ENCODE measurements at places on chromosomes 4 and X. TPM values are rescaled to one million over a fixed set of nuclear protein-coding genes. Genes with fewer than 3 reads are reported as not detected.

GRCh38 chr4:7237873-7238272 is 45.5 kb downstream of the SORCS2 start:
- no peak for DNase-seq

DNA sequence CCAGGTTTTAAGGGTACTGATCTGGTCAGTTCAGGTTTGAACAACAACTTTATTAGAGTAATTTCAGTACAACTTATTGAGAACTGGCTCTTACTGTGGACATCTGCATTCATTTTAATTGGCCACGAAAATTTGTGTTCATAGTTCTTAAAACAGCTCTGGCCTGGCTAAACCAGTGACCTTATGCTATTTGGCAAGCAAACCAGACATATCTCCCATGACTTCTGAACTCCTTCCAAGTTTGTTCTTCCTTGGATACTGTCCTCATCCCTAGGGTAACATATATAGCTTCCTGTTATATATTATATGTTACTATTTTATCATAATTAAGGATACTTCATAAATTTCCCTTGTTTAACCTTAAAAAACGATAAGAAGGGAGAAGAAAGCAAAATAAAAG is 841.9 kb downstream of the TRAM1L1 start:
- no peak for DNase-seq

DNA sequence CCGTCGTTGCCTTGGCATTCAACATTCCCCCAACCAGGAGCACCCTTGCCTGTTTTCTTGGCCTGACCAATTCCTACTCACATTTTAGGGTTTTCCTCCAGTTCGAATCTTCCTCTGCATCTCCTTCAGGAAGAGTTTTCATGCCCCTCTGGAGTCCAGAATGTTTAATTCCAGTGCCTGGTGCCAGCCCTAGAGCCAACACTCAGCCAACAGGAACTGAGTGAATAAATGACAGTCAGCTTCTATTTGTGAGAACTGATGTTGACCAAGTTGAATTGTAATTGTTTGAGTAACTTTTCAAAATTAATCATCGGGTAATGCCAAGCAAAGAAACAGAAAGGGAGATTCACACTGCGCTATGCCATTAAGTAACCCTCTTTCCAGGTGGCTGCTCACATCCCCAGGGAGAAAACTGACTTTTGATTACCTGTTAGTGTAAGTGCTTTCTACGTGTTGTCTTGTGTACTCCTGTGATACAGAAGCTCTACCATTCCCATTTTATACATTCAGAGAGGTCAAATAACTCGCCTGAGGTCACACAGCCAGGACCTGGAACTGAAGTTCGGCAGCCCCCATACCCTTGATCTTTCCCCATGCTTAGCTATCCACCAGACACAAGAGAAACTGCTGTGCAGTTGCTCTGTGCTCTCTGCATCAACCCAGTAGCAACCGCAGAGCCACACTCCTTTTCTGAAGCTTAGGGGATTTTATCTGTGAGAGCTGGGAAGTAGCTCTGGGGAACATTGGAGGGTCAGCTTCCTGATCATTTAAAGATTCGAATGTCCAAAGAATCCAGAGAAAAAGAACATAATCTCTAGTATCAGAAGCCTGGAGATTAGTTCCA is 19.0 kb upstream of the SLC2A9 start:
- no peak for DNase-seq

DNA sequence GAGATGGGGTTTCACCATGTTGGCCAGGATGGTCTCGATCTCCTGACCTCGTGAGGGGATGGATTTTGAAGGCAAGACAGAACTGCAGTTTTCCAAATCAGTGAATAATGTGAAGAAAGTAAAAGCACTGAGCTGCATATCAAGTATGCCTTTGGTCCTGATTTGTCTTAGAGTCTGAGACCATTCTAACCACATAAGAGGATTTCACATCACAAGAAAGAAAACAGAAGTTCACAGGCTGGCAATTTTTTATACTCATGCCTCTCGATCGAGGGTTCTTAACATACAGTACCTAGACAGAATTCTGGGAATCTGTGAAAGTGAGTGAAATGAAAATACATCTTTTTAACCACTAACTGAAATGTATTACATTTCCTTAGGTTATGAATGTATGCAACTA is 23.3 kb downstream of the CHIC2 start:
- DNase-seq: no peak

DNA sequence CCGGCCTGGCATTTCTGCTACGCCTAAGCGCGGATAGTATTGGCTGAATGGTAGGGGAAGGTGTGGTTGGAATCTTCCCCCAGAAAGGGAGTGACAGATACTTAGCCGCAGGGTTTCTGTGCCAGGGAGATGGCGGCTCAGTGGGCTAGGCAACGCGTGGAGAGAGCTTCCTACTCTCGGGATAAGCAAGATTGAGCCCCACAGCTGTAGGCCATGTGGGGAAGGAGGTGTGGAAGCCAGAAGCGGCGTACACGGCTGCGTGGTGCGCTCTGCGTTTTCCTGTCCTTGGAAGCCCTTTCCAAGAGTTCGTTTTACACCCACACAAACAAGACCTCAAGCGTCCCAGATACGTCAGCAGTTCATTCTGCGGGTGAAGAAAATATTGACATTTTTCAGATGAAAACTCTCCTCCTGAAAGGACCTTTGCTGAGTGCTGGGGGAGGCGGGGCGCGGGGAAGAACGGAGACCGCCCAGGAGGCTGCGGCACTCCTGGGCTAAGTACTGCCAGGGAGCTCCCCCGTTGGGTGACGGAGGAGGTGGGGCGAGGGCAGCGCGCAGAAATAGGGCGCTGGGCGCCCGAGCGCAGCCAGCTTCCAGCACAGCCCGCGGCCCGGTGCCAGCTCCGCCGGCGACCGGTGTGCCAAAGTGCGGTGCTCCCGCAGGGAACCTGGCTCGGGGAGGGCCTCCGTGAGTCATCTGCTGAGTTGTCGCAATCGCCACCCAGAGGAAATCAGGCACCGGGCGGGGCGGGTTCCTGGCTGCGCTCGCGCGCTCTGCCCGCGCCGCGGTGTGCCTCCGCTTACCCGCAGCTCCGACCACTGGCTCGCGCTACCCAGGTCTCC is at the start of gene GPAT3:
Gene GPAT3 (plus strand): TSS at position 589 of the 842 bp plus-strand sequence. CDS start 515 bp downstream, outside the sequence.
- peak; percentile 82 for DNase-seq

- DNase-seq: peak; percentile 30
Observed at GRCh38 chr4:10640561-10641201, 43.9 kb downstream of the CLNK start.

DNA sequence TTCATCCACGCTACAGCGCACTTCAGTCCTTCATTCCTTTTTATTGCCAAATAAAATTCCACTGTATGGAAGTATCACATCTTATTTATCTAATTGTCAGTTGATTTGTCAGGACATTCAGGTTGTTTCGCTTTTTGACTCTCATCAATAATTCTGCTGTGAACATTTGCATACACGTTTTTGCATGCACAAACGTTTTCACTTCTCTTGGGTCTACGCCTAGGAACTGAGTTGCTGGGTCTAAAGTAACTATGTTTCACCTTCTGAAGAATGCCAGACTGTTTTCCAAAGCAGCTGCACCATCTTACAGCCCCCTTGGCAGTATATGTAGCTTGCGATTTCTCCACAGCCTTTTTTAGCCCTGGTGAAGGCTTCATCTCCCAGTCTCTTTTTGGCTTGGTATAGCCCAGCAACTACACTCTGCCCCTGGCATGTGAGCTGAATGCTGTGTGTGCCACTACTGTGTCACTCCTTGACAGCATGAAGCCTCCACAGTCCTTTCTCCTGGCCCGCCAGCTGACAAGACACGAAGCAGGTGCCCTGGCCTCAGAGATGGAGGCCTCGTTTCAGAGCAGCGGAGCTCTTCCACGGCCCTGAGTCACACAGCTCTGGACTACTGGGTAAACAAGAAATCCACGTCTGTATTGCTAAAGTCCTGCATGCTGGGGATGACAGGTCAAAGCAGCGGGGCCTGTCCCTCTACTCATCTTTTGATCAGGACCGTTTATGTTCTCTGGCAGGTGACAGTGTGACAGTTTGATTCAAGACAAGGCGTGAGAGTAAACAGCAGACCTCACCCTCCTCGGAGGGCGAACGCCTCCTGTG is 75.5 kb downstream of the NSUN7 start:
- no peak for DNase-seq

GRCh38 chrX:130084631-130085237 is 25.6 kb downstream of the ELF4 start:
- peak; percentile 18 for DNase-seq

- no peak for DNase-seq
Observed at GRCh38 chr4:142083264-142083663, 446.9 kb downstream of the IL15 start.

- DNase-seq: no peak
Observed at GRCh38 chrX:40188573-40189417, 91.0 kb upstream of the BCOR start.

- DNase-seq: no peak
Observed at GRCh38 chr4:62285026-62285425, 1084.9 kb downstream of the ADGRL3 start.

- no peak for DNase-seq
Observed at GRCh38 chrX:139538907-139539790, 8.6 kb downstream of the F9 start.

DNA sequence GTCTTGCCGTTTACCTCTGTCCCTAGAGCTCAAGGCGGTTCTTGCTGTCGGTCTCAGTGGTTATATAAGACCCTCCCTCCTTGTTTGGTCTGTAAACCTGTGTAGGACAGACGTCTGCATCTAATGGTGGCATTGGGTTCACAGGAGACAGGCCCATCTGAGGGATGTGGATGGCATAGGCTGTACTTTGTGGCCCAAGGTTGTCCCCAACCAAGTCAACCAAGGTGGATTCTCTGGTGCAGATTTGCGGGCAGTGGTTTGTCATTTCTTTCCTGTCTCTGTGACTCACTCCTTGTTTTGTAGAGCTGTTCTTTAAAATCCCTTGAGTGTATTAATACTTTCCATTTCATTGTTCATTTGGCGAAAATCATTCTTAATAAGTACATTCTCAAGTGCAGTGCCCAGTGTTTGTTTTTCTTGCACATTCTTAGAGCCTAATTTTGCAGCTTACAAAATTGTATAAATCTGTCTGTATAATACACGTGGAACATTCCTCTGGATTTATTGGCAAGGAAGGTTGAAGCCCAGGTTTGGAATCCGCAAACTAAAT is 68.0 kb upstream of the TLR2 start:
- DNase-seq: no peak

- no peak for DNase-seq
Observed at GRCh38 chrX:107730991-107731766, 44.4 kb downstream of the TSC22D3 start.

- DNase-seq: no peak
Observed at GRCh38 chr4:39770969-39771724, 73.2 kb downstream of the UBE2K start.

GRCh38 chrX:107750263-107750662 is 25.3 kb downstream of the TSC22D3 start:
- DNase-seq: no peak

GRCh38 chr4:78669453-78669852 is 106.7 kb upstream of the BMP2K start:
- no peak for DNase-seq

GRCh38 chrX:40971736-40972135 is 113.5 kb upstream of the USP9X start:
- no peak for DNase-seq

GRCh38 chr4:165803005-165803404 is 70.0 kb upstream of the TLL1 start:
- no peak for DNase-seq

GRCh38 chr4:83569987-83570386 is 34.1 kb downstream of the GPAT3 start:
- no peak for DNase-seq

- no peak for DNase-seq
Observed at GRCh38 chr4:87982036-87982435, 6.5 kb downstream of the SPP1 start.

DNA sequence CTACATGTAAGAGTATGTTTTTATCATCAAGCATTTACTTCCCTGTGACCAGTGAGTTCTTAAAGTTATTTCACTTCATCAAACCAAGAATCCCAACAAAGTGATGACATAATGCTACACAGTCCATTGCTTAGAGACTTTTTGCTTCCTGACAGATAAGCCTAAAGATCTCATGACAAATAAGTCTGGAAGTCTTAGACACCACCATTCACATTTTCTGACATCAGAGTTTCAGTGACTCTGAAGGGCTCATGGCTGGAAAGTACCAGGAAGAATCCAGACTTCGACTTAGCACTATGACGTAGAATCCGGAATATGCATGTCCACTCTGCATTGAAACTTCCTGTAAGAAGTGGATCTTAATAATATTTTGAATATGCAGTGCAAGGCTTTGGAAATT is 53.7 kb downstream of the CLDN22 start:
- no peak for DNase-seq

DNA sequence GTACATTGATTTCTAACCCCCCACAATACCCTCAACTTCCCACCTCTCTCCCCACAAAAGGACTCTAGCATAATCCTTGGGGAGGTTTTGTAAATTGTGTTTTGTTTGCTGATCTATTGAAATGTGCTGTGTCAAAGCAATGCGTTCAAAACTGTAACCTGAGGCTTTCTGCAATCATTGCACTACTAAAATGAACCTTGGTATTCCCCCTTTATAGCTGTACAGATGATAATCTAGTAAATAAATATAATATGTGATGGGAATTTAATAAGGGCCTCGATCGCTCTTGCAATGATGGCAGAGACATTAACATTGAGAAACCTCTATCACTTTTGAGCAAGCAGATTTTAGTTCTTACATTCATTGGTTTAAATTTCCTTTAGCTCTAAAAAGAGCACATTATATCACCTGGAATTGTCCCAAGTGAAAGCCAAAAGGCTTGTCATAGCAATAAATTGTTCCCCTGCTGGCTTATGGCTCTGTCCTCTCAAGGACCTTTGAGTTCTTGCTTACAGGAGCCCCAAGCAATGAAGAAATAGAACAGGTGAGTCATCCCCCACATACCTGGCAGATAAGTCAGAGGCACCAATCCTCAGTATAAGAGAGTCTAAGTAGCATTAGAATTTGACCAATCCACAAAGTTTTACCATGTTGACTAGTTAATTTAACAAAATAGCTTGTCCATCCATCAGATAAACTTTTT is 18.4 kb upstream of the ACE2 start:
- DNase-seq: no peak

GRCh38 chr4:22874334-22874912 is 181.7 kb downstream of the GBA3 start:
- no peak for DNase-seq

DNA sequence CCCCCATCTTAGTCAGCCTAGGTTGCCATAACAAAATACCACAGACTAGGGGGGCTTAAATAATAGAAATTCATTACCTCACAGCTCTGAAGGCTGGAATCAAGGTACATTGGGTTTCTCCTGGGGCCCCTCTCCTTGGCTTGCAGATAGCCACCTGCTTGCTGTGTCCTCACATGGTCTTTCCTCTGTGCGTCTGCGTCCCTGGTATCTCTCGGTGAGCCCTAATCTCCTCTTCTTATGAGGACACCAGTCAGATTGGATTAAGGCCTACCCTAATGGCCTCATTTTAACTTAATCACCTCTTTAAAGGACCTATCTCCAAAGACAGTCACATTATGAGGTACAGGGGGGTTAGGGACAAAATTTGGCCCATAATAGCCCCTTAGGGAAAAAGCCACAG is 98.0 kb downstream of the SH3KBP1 start:
- no peak for DNase-seq

The FGFRL1 gene
- 47.1 TPM for polyA plus RNA-seq

The MAGEB17 gene
- 0.15 TPM for polyA plus RNA-seq

The PALLD gene
- 193 TPM for polyA plus RNA-seq

The TAF7L gene
- polyA plus RNA-seq: not detected

The DCHS2 gene
- under 0.01 TPM for polyA plus RNA-seq

The FAM53A gene
- 1.4 TPM for polyA plus RNA-seq

The JAKMIP1 gene
- 0.08 TPM for polyA plus RNA-seq

The GSX2 gene
- 0.04 TPM for polyA plus RNA-seq

The CSAG2 gene
- not detected for polyA plus RNA-seq

The NLRP2B gene
- polyA plus RNA-seq: not detected

The RAB41 gene
- not detected for polyA plus RNA-seq

The PABPC5 gene
- polyA plus RNA-seq: 0.36 TPM

The LAS1L gene
- 16.6 TPM for polyA plus RNA-seq

The KCNIP4 gene
- polyA plus RNA-seq: not detected

Data from heart left ventricle (tissue), 16 donors.